ENCODE measurements at places on chromosomes 11 and 22.

GRCh38 chr11:123771664-123772063 is 17.3 kb upstream of the OR6X1 start:
- no peak for DNase-seq

DNA sequence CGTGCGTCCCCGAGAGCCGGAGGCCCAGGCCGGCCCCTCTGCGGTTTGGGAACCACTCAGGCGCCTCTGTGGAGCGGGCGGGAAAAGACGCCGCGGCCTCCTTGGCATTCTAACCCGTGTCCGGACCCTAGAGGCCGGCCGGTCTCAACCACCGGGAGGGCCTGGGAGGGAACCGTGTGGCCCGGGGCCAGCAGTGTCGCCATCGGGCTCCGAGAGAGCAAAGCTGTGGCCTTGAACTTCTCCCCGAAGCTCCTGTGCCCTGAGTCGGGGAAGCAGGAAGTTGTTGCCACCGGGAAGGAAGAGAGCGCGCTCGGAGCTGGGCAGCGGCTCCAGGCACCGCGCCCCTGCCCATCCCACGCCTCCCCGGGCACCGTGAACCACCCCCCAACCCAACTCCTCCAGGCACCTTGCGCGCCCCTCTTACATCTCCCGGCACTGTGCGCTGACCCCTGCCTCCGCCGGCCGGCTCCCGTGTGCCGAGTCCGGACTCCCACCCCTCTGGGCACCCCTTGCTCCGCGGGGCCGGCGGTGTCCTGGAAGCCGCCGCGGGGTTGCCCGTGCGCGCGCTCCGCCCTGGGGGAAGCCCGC is 80.0 kb upstream of the PPARA start:
- no peak for DNase-seq

GRCh38 chr11:61056571-61056970 is 45.7 kb upstream of the CD5 start:
- DNase-seq = no peak

GRCh38 chr11:128917144-128917724 is 25.4 kb downstream of the TP53AIP1 start:
- no peak for DNase-seq

DNA sequence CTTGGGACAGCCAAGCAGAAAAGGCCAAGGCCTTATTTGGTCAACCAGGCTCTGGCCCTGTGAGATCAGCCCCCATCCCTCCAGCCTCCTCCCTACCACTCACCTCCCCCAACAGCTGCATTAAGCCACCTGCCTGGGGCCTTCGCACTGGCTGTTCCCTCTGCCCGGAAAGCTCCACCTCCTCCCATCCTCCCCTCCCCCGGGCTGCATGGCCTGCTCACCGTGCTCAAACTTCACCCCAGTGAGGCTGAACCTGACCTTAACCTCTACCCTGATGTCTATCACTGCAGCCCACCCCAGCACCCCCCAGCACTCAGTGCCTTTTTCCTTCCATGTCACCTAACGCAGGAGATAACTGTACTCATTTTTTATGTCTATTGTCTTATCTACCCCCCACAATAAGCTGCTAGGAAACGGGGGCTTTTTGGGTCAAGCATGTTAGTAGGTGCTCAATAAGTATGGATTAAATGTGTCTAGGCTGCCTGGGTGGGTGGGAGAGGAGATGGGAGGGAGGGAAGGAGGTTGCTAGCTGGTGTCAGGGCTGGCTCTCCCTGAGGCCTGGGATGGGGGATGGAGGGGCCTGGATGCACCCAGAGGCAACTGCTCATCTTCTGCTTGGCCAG is 912 bp downstream of the PTPRCAP start:
- no peak for DNase-seq

- no peak for DNase-seq
Measured at GRCh38 chr11:118524757-118525470, 2.4 kb upstream of the TTC36 start.

DNA sequence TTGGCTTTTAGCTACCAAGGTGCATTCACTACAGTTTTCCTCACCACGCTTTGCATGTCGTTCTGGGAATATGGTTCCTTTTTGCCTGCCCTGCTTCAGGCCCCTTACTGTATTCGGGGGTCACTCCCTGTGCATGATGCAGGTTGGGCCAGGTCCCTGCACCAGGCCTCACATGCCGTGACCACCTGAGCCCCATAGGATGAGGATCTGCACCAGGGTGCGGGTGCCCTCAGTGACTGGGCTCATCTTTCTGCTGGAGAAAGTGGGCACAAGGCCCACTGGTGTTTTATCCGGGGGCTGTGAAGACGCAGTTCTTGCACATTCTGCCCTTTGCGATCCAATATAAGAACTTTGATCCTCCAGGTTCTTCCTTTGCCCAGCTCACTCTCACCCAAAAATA is 45.7 kb upstream of the CABP7 start:
- no peak for DNase-seq

DNA sequence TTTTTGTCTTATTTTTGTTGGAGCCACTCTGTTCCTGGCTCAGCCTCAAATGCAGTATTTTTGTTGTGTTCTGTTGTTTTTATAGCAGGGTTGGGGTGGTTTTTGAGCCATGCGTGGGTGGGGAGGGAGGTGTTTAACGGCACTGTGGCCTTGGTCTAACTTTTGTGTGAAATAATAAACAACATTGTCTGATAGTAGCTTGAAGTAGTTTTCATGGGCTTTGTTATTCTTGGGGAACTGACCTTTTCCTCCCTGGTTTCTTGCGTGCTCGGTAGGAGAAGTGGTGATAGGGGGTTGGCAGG is 6.0 kb upstream of the MCM5 start:
- DNase-seq = no peak

GRCh38 chr11:47469361-47470179 is 20.6 kb upstream of the RAPSN start:
- DNase-seq = no peak

GRCh38 chr22:43925433-43926348 is 2.1 kb downstream of the PNPLA3 start:
- no peak for DNase-seq

GRCh38 chr11:65448418-65449105 is 26.0 kb downstream of the NEAT1 start:
- no peak for DNase-seq

GRCh38 chr11:38130976-38131375 is 1532.9 kb upstream of the RAG2 start:
- DNase-seq = no peak

DNA sequence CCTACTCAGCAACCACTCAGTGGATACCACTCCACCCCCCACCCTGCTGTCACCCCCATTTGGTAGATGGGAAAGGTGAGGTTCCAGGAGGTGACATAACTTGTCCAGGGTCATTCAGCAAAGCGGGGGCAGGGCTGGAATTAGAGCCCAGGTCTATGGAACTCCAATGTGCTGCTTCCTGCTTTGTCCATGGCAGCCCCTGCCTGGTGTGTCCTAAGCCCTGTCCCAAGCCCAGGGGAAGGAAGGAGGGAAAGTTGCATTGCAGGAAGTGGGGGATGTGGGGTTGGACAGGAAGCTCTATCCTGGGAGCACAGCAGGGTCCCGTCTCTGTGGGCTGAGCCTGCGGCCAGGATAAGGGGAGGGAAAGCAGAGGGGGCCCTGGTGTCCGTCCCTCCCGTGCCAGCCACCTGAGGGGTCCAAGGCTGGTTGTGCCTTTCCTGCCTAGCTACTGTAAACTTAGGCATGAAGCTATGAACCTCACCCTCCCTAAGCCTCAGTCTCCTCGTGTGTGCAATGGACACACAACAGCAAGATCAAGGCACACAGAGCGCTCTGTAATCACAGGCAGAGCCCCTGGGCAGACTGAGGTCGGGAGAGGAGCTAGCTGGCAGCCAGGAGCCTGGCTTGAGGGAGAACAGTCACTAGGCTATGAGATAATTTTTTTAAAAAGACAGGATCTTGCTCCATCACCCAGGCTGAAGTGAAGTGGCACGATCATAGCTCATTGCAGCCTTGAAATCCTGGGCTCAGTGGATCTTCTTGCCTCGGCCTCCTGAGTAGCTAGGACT is 12.9 kb downstream of the GAL3ST1 start:
- no peak for DNase-seq

- peak; percentile 81 for DNase-seq
Measured at GRCh38 chr22:48535868-48536540, 1291.7 kb downstream of the BRD1 start.

GRCh38 chr11:1453611-1454034 is 33.0 kb downstream of the MOB2 start:
- no peak for DNase-seq

DNA sequence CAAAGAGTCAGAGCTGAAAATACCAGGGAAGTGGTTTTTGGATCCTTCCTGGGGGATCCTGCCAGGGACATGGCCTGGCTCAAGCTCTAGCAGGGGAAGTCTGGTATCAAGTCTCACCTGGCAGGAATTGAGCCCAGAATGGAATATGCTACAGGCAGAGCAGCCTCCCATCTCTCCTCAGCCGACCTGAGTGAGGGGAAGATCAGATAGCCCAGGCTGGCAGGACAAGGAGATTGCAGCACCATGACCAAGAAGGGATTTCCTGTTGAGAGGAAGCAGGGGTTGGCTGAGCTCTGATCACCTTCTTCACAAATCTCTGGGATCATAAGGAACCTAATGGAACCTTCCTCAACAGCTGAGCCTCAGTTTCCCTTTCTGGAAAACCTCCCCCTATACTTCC is 13.0 kb downstream of the OAF start:
- no peak for DNase-seq

GRCh38 chr11:111785886-111786412 is 19.8 kb upstream of the PPP2R1B start:
- DNase-seq = no peak

GRCh38 chr11:76512851-76513653 is 68.2 kb downstream of the EMSY start:
- DNase-seq = no peak

- no peak for DNase-seq
Measured at GRCh38 chr11:71064702-71065515, 187.5 kb downstream of the SHANK2 start.

DNA sequence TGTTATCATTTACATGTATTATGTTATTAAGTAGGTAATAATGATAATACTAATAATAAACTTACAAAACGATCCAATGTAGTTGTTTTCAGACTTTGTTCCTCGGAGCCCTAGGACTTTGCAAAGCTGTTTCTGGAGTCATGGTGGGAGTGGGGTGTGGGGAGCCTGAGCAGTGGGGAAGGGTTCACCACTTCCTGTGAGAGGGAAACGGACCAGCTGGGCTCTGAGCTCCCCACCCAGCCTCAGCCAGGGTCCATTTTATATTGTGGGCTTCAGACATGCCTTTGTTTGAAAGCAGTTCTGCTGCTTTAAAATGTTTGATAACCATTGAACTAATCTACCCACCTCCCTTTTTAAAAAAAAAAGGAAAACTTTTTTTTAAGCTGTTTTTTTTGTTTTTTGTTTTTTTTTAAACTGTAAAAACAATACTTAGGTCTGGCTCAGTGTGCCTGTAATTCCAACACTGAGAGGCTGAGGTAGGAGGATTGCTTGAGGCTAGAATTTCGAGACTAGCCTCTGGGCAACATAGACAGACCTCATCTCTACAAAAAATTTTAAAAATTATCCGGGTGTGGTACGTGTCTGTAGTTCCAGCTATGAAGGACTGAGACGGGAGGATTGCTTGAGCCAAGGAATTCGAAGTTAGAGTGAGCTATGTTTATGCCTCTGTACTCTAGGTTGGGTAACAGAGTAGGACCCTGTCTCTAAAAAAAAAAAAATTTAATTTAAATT is 7.0 kb downstream of the SERPING1 start:
- DNase-seq = no peak

DNA sequence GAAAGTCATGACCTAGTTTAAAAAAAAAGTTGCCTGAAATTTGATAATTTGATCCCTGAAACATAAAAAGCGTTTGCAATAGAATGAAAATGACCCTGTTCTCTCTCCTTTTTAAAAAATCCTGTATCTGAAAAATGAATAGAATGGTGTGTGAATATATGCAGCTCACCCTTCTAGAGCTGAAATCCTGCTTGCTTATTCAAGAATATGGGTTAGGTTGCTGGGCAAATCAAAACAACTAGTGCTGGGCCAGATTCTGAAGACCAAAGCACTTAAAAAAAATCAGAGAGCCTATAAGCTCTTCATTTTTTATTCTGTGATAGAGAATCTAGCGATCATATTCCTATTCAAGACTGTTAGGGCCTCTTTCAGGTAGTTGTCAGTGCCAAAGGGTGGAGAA is 131.6 kb downstream of the MPPED2 start:
- DNase-seq = no peak

DNA sequence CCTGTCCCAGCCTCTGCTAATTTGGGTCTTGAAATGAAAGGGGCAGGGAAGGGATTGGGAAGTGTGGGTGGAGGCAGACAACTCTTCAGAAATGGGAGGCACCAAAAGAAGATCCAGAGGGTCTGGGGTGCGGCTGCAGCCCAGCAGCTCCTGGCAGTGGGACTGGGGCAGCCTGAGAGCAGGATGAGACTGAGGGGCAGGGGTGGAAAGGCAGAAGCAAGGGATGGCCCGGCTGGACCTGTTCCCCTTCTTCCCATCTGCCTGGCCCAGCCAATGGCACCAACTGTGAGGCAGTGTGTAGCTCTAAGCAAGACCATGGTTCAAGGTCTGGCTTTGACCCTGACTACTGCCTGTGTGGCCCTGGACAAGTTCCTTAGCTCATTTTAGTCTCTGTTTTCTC is 160.4 kb downstream of the ENTHD1 start:
- no peak for DNase-seq

GRCh38 chr11:58641341-58641740 is 18.9 kb downstream of the CNTF start:
- DNase-seq = no peak

DNA sequence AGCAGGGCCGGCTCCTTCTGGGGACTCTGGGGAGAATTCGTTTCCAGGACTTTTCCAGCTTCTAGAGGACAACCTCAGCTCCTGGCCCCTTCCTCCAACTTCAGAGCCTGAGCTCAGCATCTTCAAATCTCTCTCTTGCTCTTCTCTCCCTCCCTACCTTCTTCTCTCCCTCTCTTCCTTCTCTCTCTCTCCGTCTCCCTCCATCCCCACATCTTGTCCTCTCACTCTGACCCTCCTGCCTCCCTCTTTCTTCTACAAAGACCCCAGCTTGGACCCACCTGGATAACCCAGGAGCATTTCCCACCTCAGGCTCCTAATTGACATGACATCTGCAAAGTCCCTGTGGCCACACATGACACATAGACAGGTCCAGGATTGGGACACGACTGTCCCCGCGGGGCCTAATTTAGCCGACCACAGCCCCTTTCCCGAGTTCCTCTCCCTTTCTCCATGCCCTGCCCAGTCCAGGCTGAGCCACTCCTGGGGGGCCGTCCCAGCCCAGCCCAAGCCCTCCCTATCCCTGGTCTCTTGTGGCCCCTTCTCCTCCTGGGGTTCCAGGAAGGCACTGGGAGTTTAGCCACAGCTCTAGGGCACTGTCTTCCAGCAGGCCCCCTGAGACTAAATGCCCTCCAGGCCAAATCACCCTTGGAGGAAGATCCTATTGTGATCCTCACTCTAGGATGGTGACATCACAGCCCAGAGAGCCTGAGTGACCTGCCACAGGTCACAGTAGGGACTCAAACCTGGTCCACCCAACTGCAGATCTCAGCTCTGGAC is 36.9 kb downstream of the IGLL5 start:
- DNase-seq = no peak

DNA sequence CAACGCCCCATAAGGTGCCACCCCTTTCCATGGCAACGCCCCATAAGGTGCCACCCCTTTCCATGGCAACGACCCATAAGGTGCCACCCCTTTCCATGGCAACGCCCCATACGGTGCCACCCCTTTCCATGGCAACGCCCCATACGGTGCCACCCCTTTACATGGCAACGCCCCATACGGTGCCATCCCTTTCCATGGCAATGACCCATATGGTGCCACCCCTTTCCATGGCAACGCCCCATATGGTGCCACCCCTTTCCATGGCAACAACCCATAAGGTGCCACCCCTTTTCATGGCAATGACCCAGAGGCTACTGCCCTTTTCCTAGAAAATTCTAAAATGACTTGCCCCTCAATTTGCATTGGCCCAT is 72.1 kb downstream of the BRD1 start:
- no peak for DNase-seq

GRCh38 chr22:36663561-36663960 is 40.0 kb downstream of the CACNG2 start:
- no peak for DNase-seq

All from substantia nigra (tissue), 51 donors.